ENCODE measurements at places on chromosomes 3 and 15.

- peak; percentile 12 for DNase-seq
These were observed 1.2 kb downstream of the PHC3 start for GRCh38 chr3:170180079-170180907.

DNA sequence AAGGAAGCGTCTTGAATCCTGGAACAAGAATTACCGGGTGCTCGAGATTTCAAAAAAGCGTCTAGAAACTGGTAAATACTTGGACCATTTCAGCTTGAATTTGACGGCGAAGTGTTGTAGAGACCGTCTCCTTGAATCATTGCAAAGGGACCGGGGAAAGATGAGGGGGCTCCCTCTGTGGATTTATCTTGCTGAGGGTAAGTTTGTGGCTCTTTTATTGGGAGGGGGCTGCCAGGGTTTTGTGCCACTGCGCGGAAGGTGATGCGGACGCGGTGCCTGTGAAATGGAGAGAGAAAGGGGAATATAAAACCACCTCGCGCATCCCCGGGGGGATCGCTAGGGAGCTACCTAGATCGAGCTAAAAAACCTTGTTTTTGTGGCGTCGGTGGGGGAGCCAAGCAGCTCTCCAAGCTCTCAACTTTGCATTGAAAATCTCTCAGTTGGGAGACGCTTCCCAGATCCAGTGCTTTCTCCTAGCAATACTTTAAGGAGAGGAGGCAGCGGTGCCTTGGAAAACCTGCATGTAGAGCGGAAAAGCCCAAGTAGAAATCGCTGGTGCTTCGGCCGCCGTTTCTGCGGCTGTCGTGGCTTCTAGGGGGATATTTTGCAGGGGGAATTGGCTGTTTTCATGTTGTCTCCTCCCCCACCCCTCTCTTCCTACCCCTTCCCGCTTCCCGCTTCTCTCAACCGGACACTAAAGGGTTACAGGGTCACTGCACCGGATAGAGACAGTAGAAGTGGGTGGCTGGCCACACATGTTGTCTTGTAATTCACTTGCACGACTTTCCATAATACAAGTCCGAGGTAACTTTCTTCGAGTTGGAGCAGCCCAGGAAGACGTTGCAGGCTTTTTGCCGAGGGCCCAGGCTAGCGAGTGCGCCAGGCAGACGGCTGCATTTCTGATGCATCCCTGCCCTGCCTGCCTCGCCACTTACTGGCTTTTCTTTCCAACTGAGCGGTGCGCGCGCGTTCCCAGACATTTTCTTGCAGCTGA lies 187.6 kb downstream of the NLGN1 start:
- DNase-seq, result peak; percentile 62

- peak; percentile 47 for DNase-seq
These were observed 87.8 kb downstream of the NCEH1 start for GRCh38 chr3:172622916-172623700.

- peak; percentile 39 for DNase-seq
These were observed 271.7 kb upstream of the MEIS2 start for GRCh38 chr15:37372064-37372463.

GRCh38 chr15:81215983-81216382 lies 19.3 kb downstream of the IL16 start:
- DNase-seq, result no peak

DNA sequence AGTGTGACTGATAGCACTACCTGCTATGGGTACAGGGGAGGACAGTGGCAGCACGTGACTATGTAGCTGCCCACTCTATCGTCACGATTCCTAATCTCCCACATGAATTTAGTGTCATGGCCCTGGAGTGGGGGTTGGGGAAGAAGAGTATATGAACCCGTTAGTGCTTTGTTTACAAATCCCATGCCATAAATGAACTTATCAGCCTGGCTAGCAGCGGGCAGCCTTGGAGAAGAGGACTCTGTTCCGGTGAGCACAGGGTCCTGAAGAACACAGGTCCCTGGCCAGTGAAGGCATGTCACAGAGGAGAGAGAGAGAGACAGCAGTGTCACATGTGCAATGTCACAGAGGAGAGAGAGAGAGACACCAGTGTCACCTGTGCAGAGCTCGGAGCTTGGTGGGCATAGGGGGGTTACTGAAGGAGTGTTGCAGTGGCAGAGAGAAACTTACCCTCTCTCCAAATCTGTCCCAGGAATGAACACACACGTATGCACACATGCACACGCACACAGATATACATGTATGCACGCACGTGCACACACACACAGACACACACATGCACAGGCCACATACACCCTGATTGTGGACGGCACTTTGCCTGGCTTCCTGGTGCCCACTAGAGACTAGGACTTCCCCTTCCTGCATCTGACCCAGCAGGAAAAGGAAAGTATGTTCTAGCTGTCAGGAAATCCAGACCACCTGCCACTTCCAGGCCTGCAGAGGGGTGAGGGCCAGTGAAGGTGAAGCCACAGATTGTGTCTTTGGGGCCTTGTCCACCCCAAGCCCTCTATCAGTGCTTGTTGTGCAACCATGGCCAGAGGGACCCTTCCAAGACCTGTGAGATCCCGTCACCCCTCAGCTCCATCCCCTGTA lies 26.3 kb downstream of the ITGA11 start:
- DNase-seq, result no peak

GRCh38 chr3:186845756-186846155 lies 3.2 kb downstream of the ADIPOQ start:
- DNase-seq, result no peak

DNA sequence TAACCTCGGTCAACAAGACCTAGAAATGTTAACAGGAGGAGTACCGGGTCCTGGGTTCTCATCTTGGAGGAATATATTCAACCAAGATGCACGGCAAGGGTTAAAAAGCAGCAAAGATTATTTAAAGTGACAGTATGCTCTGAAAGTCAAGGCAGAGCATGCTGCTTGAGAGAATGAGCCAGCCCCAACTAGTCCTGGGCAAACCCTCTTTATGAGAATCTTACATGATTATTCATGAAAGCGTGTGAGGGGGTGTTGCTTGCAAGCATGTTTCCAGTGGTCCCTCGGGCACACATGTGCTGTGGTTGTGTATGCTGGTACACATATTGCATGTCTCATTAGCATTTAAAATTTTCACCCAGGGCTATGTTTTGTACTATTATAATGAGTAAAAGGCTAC lies 1445.6 kb downstream of the SI start:
- no peak for DNase-seq

DNA sequence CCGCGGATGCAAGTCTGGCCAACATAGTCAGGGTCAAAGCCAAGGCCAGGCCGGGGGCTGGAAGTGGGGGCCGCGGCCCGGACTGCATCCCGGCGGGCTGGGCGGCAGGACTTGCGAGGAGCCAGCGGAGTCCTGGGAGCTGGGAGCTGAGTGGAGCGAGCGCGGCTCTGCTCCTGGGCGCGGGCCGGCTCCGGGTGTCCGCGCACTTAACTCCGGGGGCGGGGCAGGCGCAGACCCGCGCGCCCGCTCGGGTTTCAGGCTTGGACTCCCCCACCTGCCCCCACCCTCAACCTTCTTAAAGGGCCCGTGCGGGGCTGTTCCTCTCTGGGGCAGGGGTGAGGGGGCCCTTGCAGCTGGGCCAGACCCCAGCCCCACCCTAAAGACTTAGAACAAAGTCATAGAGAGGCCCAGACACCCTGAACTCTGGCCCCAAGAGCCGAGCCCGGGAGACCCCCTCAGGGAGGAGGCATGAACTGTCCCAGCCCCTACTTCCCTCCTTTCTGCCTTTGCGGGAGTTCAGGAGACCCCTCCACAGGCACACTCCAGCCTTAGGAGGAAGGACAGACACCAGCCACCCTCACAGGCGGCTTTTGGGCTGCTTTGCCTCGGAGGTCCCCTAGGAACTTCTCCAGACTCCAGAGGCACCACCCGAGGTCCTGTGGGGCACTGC lies at the start of gene CSPG4:
Gene CSPG4 (minus strand): TSS at position 181 of the 670 bp plus-strand sequence. CDS start 93 bp downstream, at position 88.
- DNase-seq, result peak; percentile 70

DNA sequence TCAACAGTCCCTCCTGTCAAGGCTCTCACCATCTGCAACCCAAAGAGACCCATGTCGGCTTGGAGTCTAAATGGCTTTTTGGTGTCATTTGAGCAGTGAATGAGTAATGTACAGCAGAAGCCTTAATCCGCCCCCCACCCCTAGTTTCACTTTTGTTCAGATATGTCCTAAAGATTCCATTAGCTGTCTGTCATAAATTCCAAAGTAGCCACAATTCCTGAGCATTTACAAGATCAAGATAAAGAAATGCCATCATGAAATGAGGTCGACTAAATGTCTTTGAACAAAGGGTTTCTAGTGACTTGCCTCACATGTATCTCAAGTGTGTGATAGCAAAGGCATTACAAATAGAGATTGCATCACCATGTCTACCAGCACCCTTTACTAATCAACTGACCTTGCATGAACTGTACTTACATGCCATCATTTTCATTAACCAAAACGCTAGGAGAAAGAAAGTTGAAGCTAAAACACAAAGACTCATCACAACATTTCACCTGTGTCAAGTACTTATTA lies 123.8 kb upstream of the PHLDB2 start:
- DNase-seq, result peak; percentile 97

DNA sequence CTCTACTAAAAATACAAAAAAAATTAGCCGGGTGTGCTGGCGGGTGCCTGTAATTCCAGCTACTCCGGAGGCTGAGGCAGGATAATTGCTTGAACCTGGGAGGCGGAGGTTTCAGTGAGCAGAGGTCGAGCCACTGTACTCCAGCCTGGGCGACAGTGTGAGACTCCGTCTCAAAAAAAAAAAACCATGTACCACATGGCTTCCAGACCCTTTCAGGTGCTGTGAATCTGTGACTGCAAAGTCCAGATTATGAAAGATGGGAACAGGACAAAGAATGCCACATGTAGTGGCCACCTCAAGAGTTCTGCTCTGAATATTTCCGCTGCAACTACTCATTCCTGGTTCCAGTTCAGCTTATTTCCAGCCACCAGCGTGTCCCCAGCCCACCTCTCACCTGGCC lies 8.4 kb upstream of the DCAF1 start:
- no peak for DNase-seq

DNA sequence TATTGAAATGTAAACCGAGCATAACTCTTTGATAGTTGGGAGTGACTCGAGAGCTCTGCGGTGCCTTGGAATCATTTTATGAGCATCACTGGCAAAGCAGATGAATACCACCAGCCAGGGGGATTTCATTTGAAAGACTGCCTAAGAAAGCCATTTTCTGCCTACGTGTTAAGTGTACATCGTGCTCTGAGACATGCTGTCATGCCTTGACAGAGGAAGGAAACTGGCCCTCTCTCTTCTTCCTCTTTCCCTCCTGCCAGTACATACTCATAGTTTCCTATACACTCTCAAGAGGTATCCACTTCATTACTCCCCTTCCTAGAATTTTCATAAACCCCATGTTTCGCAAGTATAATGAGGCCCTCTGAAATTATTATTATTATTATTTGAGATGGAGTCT lies 8.8 kb downstream of the BCL2A1 start:
- DNase-seq, result no peak

GRCh38 chr3:43162230-43163084 lies 56.6 kb upstream of the POMGNT2 start:
- DNase-seq, result peak; percentile 65

GRCh38 chr3:160475884-160476283 lies 26.3 kb upstream of the TRIM59 start:
- DNase-seq, result no peak

DNA sequence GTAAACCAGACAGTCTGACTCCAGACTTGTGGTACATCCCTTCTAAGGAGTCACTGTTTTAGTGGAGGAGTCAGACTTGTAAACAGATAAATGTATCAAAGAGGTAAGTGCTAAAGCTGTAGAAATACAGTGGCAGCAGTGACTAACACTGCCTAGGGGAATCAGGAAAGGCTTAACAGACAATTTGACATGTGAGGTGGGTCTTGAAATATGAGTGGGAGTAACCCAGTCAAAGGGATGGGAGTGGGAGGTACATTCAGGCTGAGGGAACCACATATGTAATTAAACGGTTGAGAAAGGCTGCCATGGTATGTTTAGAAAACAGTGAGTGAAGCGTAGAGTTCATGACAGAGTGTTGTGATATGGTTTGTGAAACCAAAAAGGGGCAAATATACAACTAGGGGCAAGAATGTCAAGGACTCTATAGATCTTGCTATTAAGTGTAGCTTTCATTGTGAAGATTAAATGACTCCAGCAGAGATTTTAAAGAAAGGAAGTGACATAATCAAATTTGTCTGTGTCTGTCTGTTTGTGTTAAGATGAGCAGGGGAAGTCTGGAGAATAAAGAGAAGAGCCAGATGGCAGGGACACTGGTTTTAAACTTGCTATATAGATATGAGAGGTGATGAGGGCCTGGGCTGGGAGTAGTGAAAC lies 11.2 kb upstream of the ALCAM start:
- peak; percentile 52 for DNase-seq

DNA sequence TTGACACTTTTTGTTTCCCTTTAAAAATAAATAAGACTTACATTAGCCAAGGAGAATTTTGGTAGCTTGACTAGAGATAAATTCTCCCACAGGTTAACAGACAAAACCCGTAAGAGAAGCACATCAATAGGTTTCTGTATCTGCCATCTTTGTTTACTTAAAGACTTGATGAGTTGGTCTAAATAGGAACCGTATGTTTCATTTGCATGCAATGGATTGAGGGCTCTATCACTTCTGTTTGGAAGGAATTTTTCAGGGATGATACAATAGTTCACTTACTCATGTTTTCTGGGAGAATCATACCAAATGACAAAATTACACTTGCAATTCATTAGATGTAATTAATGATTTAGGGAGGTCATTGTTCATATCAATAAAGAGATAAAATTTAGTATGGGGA lies 631.5 kb upstream of the NR2F2 start:
- DNase-seq, result no peak

- DNase-seq, result no peak
These were observed 38.7 kb upstream of the ASB14 start for GRCh38 chr3:57331078-57331610.

GRCh38 chr3:111734652-111735051 lies 124.4 kb upstream of the PHLDB2 start:
- no peak for DNase-seq

DNA sequence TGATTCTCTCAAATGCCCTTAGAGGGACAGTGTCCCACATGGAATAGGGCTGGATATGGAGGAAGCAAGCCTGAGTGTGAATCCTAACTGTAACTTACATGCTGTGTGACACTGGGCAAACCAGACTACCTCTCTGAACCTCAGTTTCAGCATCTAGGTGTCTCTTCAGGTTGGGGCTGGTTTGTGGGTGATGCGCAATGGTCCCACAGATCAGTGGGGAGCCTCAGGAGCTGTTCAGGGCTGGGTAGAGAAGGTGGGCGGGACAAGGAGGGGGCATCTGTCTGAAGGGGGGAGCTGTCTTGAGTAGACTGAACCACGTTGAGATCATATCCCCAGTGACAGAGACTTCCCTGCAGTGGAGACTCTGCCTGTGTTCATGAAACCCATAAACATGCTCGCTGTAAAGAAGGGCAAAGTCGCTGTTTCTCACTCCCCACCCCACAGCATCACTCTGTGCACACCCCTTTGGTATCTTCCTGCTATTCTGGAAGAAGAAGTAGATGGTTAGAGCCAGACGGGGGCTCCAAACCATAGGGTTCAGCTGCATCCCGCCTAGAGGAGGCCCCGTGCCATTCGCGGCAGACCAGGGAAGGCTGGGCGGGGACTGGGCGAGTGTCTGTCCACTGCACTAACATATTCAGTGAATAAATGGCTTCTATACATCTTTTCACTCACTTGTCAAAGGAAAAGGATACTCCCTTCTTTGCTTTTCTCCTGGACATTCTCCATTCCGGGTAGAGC lies 28.4 kb downstream of the SRPRB start:
- no peak for DNase-seq

GRCh38 chr3:155069729-155070128 lies 10.4 kb upstream of the MME start:
- peak; percentile 44 for DNase-seq

All from fibroblast of upper back skin (primary cell).